ENCODE measurements at places on chromosomes 3 and 15.

- H3K27me3 ChIP-seq, result no peaks in the 10 kb centered on the region
- H3K4me1 ChIP-seq, result no peaks in the 10 kb centered on the region
- H3K27ac ChIP-seq, result no peak overlapping the region
- no peaks in the 10 kb centered on the region for H3K36me3 ChIP-seq
- no peak overlapping the region for H3K4me3 ChIP-seq
These were observed 241.8 kb upstream of the MCTP2 start for GRCh38 chr15:93989440-93989998.

GRCh38 chr3:30282154-30282696 is 324.2 kb upstream of the TGFBR2 start:
- no peak overlapping the region for H3K27ac ChIP-seq
- peaks cover 16% of the 10 kb centered on the region for H3K4me1 ChIP-seq
- no peaks in the 10 kb centered on the region for H3K27me3 ChIP-seq
- H3K4me3 ChIP-seq, result no peak overlapping the region

- no peak overlapping the region for H3K4me3 ChIP-seq
- H3K27me3 ChIP-seq, result no peaks in the 10 kb centered on the region
- H3K27ac ChIP-seq, result no peak overlapping the region
- H3K36me3 ChIP-seq, result no peaks in the 10 kb centered on the region
- H3K4me1 ChIP-seq, result no peaks in the 10 kb centered on the region
- DNase-seq, result no peak
These were observed 78.9 kb downstream of the SLTM start for GRCh38 chr15:58854593-58854992.

DNA sequence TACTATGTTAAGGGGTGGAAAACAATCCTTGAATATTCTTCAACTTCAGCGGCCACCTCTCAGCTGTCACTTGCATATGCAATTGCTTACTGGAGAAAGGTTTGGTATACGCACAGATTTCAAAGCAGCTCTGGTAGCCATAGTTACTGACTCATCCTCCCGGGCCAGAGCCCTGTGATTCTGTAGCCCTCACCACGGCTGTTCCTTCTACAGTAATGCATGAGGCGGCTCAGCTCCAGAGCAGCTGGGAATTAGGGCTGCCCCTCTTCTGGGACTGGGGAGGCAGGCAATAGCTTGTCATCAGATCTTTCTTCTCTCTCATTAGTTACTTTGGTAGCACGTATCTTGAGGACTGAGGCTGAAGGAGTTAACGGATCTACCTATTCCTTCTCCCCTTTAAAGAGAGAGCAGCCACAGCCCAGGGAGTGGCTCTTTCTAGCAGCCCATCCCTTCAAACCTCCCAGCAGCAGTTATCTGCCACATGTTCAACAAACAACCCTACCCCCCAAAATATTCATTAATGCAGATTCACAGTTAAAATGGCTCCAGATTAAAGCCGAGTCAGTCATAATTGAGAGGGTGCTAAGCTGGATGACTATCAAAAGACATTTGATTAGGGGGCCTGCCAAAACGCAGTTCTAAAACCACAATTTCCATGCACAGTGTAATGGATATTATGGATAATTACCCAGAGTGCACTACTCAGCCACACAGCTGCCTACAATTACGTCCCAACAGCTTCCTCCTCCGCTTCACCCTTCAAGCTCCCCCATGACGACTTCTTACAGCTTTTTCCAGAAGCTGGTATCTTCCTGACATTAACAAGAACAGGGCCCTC is 54.7 kb downstream of the ETV5 start:
- H3K36me3 ChIP-seq, result peaks cover 5% of the 10 kb centered on the region
- no peak for DNase-seq
- no peak overlapping the region for H3K27ac ChIP-seq
- no peak overlapping the region for H3K4me3 ChIP-seq
- no peaks in the 10 kb centered on the region for H3K27me3 ChIP-seq

DNA sequence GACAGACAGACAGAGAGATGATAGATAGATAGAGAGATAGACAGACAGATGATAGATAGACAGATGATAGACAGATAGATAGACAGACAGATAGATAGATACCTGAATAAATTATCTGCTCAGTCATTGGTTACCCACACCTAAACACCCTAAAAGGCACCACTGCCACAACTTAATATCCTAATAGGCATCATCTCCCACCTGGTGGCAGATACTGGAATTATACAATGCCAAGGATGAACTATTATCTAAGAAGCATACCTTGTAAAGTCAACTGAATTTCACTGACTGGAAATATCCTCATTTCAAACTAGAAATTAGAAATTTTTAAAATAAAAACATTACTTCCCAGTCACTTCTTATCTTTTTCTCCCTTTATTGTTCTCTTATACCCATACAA is 19.4 kb upstream of the ATP8B4 start:
- H3K36me3 ChIP-seq, result no peaks in the 10 kb centered on the region
- no peaks in the 10 kb centered on the region for H3K4me1 ChIP-seq
- H3K27me3 ChIP-seq, result no peaks in the 10 kb centered on the region

DNA sequence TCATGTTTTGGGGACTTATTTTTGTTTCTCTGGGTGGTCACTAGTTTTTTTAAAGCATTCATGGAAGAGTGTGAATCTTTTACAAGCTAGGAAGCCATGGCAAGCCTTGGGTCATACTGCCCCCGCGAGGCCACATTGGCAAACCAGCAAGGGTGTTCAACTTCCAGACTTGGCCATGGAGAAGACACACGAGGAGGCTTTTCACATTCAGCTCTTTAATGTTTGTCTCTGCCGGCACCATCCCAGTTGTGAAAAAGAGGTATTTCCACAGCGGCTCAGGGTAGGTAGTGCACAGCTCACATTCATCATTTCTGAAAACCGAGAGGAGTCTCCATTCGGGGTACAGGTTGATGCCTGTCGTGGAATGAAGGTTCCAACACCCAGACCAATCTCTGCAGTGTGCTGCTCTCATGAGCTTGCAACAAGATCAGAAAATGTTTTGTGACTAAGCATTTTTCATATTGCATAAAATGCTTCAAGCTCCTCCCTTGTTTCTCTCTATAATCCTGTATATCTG is 7.7 kb downstream of the CCR5 start:
- no peaks in the 10 kb centered on the region for H3K4me1 ChIP-seq
- H3K27me3 ChIP-seq, result no peaks in the 10 kb centered on the region
- H3K36me3 ChIP-seq, result no peaks in the 10 kb centered on the region
- peak; percentile 60 for DNase-seq
- H3K4me3 ChIP-seq, result no peak overlapping the region

GRCh38 chr15:43440721-43441281 is 52.2 kb downstream of the TP53BP1 start:
- no peak overlapping the region for H3K27ac ChIP-seq
- H3K36me3 ChIP-seq, result peaks cover 4% of the 10 kb centered on the region

- no peaks in the 10 kb centered on the region for H3K4me1 ChIP-seq
- H3K36me3 ChIP-seq, result no peaks in the 10 kb centered on the region
- DNase-seq, result no peak
- no peak overlapping the region for H3K4me3 ChIP-seq
- H3K27ac ChIP-seq, result no peak overlapping the region
These were observed 57.0 kb upstream of the GPR149 start for GRCh38 chr3:154486949-154487348.

DNA sequence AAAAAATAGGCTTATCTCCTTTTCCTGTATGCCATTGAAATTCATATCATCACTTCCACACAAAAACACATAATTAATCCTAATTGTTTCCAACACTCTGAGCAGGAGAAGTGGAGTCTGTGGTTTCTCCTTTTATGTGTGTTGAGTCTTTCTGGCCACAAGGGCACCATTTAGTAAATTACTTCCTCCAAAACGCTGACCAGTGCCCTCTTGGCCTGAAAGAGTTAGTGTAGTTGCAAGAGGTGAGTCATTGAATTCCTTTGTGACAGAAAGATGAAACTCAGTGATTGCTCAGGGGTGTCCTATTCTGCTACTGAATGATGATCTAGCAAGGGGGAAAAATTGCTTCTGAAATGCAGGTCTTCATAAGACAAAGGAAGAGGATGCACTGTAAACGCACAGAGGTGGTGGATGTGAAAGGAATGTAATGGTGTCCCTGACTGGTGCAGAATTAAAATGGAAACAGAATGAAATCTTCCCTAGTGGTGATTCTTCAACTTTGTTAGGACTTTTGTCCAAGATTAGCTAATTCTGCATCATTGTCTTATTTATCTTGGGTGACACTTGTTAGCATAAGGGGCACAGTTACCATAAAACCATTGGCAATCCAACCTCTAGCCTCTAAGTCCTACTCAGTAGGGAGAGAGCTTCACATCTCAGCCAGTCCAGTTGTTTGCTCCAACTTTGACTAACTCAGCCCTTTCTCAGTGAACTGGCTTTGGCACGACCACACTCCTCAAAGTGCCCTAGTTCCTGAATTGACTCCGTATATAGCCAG is 208.4 kb upstream of the NANOGP8 start:
- no peak overlapping the region for H3K27ac ChIP-seq
- DNase-seq, result no peak
- no peaks in the 10 kb centered on the region for H3K4me1 ChIP-seq
- H3K27me3 ChIP-seq, result no peaks in the 10 kb centered on the region
- no peak overlapping the region for H3K4me3 ChIP-seq

DNA sequence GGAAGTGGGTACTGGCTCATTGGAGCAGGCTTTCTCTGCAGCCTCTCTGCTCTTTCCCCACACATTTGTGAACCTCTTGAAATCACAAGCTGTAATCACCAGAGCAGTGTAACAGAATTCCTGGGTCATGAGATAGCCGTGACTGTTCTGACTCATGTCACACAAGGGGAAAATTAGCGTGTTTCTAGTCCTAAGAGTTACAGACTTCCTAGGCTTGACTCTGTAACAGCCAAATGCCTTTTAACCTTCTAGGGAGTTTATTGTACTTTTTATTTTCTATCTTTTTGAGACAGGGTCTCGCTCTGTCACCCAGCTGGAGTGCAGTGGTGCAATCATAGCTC is 54.7 kb upstream of the TRAK1 start:
- H3K27me3 ChIP-seq, result no peaks in the 10 kb centered on the region
- H3K27ac ChIP-seq, result peak overlapping the region; percentile 11
- no peak overlapping the region for H3K4me3 ChIP-seq
- peak; percentile 40 for DNase-seq
- peaks cover 45% of the 10 kb centered on the region for H3K4me1 ChIP-seq

DNA sequence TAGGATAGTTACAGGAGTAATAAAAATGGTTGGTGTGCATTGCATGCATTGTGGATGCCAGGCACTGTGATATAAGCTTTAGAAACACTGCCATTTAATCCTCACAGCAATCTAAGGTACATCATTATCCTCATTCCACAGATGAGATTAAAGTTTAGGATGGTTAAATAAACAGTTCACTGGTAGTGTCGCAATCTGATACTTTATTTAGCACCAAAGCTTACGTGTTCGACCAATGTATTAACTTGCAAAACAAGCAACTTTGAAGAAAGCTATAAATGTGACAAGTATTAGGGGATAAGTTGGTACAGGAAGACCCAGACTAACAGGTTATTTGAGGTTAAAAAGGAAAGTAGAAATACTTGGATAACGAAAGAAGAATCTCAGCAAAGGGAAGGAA is 150.5 kb upstream of the ZNF385D start:
- no peak overlapping the region for H3K27ac ChIP-seq
- H3K36me3 ChIP-seq, result no peaks in the 10 kb centered on the region
- H3K27me3 ChIP-seq, result no peaks in the 10 kb centered on the region
